ENCODE measurements at places on chromosomes 3 and 15.

DNA sequence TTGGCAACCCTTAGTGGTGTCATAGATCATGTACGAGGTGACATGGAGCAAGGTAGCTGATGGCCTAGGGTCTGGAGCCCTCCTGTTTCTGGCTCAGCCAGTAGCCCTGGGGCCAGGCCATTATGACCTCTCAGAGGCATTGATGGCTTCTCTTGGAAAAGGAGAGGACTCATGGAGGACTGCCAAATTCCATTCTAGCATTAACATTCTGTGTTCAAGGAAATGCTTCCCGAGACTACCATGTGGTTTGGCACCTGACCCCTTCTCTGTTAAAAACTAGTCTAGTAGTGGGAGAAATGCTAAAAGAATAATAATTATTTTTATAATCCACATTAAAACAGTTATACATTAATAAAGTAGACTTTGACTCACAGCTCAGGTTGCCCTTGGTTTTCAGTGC, 40.2 kb upstream of the ADAMTSL3 start:
- no peak for DNase-seq

GRCh38 chr3:24829011-24829581, 334.4 kb upstream of the THRB start:
- peak; percentile 53 for DNase-seq

- DNase-seq = peak; percentile 77
Observed at GRCh38 chr15:73994912-73995622, 551 bp downstream of the PML start.

- DNase-seq = no peak
Observed at GRCh38 chr3:26683902-26684301, 61.3 kb downstream of the LRRC3B start.

DNA sequence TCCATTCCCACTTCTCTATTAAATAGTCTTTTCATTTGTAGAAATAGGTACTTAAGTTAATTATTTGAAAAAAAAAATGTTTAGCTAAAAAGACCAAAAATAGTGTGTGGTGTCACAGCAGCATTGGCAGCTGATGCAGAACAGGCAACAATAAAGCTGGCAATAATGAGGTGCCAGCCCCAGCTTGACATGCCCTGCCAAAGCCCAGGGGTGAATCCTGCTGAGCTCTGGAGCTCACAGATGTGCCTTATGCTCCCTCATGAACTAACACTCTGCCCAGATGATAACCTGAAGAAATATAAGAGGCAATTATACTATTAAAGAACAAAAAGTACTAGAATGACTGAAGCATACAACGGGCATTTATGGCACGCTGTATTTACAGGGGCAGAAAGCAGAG, 63.8 kb downstream of the IGSF11 start:
- DNase-seq = peak; percentile 60

- DNase-seq = no peak
Observed at GRCh38 chr3:170211668-170212067, 10.6 kb upstream of the PRKCI start.

- peak; percentile 92 for DNase-seq
Observed at GRCh38 chr3:71582612-71583565, 639 bp downstream of the FOXP1 start.

DNA sequence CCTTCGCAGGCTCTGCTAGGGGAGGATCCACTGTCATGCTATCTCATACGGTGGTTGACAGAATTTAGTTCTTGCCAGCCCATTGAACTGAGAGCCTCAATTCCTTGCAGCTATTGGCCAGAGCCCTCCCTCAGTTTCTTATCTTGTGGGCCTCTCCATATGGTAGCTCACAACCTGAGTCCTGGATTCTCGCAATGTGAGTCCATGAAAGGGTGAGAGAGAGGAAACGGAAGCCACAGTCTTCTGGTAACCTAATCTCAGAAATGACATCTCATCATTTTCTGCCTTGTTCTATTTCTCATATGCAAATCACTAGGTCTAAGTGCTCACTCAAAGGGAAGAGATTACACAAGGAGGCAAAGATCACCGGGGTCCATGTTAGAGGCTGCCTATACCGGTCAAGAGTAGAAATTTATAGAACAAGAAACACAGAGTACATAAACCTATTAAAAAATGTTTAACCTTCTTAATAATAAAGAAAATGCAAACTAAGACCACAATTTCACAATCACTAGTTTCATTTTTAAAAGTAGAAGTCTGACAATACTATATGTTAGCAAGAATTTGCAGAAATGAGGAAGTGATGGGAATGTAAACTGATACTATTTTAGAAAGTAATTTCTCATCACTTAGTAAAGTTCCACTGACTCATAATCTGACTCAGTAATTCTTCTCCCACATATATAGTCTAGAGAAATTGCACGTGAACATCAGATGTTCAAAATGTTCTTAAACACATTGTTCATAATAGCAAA, 378.4 kb upstream of the AGTR1 start:
- DNase-seq = no peak

DNA sequence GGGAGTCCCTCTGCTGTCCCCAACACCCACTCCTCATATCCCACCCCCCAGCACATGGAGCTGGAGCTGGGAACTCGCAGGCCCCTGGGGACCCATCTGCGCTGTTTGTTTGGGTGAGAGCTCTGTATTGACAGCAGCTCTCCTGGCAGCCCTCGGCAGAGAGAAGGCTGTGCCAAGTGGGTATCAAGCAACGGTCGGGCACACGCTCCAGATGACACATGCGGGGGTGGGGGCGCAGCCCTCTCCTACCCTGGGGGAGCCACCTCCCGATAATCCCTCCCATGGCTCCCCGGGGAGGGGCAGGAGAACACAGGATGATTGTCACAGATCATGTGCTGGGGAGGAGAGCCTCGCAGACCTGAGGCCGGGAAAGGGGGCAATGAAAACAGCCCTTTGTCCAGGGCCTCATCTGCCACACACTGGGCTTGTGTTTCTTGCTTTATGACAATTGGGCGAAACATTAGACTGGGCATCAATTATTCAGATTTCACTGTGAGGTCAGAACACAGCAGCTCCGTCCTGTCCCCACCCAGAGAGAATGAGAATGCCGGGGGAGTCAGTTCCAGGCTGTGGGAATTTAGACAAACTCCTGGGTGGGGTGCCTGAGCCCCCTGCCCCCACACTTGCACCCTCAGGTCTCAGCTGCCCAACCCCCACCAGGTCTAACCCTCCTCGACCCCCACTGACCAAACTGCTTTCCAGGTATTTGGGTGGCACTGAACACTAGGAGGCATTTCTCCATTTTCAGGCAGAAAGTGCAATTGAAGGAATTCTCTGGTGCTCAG, 46.4 kb upstream of the KLF13 start:
- DNase-seq = no peak

DNA sequence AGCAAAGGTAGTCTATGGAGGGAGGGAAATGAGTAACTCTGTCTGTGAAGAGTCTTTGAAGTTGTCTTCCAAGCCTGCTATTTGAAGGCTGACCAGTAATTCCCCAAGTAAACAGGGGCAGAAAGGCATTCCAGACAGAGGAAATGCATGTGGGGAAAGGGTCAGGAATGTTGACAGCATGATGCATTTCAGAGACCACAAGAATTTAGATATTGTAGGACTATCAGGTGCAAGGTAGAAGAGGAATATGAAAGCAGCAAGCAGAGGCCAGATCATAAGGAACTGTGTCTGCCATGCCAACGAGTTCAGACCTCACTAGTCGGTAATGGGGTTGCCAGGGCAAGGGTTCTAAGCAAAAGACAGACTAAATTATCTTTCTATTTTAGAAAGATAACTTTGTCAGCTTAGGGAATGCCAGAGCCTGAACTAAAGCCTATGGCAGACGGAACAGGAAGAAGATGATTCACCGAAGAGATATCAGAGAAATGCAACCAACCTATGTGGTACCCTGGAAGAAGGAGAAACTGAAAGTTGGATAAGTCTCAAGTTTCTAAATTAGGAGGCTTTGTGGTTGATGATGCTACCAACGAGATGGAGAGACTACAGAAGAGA, 327.0 kb upstream of the RORA start:
- DNase-seq = no peak

DNA sequence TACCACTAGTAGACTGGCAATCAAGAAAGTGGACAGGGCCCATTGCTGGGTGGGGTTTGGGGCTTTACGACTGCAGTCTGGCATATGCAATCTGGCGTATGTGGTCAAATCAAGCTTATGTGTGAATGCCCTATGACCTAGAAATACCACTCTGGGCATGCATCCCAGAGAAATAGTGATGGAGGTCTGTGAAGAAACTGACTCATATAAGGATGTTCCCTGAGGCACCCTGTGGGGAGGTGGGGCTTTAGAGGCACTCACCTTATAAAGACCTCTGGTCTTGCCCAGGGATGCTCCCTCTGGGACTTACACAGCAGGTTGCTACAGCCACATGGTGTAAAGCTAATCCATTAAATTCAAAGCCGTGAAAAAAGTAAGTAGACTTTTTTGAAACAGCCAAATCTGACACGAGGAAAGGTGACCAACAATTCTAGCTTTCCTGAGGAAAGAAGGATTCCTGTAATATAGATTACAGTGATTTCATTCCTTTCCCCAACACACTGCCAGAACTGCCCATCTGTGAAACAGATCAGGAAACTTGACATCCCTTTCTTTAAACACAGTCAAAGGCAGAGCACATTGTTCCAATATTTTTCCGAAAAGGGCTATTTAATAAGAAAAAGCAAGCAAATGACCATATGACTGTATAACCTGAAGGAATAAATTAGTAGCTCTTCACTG, 13.6 kb downstream of the RARRES1 start:
- no peak for DNase-seq

DNA sequence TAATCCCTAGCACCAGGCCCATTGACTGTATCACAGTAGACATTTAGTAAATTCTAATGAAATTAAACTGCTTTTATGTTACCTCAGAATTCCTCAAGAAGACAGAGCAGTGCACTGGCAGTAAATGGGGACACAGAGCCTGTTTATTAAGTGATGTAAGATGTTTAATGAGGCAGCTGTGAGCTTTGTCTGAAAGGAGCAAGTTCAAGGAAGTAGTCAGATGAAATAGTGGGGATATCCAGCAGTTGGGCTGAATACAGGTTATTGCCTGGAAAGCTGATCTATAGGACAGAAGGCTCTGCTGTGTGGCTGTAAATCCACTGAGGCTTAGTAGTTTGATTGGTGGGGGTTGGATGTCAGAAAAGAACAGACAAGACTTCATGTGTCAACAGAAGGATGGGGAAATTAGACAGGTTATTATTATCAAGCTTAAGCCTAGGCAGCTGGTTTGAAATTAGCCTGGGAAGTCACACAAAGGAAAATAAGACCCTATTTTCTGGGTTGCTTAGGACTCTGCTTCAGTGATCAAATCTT, 62.2 kb downstream of the PFN2 start:
- DNase-seq = no peak

DNA sequence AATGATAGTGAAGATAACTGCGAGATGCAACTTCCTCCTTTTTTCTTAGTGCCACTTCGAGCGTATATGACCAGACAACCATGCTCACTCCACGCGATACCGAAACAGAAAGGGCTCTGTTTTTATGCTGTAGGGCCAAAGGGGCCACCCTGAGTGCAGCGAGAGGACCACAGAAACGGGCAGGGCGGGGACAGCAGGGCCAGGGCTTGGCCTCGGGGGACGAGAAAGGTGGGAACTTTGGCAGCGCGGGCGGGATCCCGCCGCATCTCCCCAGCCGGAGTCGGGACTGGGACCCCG, 483 bp downstream of the VPS13C start:
- DNase-seq = peak; percentile 39

Data from right cardiac atrium (tissue), 5 donors.